ENCODE measurements at places on chromosomes 1 and 21.
A peak's percentile ranks its signal among the peaks of the same experiment; 100 is the strongest.

DNA sequence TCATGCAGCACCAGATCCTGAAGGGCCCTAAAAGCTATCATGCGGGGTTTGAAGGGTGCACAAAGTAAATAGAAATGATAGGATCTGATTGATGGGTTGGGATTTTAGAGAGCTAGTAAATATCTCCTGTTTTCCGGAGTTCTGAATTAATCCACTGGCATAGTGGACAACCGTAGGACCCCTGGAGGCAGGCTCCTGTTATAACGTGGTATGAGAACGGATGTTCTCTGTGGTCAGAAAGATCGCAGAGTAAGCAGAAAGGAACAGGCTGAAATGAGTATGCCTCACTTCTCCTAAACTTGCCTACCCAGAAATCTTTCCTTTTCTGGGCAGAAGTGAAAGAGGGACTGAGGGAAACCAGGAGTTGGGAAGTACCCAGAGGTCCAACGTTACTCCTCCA is 470.8 kb downstream of the AJAP1 start:
- DNase-seq, result no peak

GRCh38 chr1:82520611-82521010 is 719.9 kb downstream of the ADGRL2 start:
- DNase-seq, result no peak

DNA sequence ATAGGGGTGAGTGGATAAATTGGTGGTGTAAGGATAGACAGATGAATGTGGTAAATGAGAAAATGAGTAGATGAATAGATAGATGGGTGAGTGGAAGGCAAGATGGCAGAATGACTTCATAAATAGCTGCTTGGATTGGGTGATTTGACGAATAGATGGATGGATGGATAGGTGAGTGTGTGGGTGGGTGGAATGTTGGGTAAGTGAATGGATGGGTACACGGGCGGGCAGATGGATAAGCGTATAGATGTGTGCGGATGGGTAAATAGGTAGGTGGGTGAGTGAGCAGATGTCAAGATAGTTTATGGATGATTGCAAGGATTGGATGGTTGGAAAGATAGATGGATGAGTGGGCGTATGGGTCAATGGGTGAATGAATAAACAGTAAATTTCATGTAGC is 59.3 kb downstream of the EPHB2 start:
- DNase-seq, result no peak

DNA sequence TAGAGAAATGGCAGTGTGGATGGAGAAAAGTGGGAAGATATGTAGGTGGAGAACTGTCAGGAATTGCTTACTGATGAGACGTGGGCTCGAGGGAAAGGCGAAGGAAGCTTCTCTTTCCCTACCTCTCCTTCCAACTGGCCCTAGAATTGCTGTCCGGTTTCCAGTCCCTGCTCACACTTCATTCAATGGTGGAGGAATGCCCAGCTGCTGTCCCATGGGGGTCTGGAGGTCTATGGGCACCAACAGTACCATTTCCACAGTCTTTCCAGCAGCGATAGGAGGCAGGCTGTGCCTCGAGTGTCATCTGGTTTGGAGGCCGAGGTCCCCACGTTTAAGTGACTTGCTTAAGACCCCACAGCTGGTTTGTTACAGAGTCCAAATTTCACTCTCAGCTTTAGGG is 31.5 kb upstream of the CD1D start:
- no peak for DNase-seq

- no peak for DNase-seq
These were observed 2.2 kb downstream of the VAMP4 start for GRCh38 chr1:171739656-171740055.

- DNase-seq, result no peak
These were observed 136.2 kb upstream of the DUSP10 start for GRCh38 chr1:221878134-221878533.

DNA sequence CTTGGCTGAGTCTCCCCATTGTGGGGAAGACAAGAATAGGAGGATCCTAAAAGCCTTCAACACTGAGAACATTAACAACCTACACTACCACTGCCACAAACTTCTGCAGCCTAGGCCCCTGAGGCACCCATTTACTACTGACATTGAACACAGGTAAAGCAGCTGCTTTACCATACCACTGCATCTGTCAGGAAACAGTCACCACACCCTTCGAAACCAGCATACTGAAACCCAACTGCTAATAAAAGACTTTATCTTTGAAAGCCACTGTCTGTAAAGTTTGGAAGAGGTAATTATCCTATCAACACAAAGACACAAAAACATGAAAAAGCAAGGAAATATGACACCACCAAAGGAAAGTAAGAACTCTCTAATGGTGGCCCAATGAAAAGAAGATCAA is 7.4 kb downstream of the IFNAR1 start:
- DNase-seq, result no peak

DNA sequence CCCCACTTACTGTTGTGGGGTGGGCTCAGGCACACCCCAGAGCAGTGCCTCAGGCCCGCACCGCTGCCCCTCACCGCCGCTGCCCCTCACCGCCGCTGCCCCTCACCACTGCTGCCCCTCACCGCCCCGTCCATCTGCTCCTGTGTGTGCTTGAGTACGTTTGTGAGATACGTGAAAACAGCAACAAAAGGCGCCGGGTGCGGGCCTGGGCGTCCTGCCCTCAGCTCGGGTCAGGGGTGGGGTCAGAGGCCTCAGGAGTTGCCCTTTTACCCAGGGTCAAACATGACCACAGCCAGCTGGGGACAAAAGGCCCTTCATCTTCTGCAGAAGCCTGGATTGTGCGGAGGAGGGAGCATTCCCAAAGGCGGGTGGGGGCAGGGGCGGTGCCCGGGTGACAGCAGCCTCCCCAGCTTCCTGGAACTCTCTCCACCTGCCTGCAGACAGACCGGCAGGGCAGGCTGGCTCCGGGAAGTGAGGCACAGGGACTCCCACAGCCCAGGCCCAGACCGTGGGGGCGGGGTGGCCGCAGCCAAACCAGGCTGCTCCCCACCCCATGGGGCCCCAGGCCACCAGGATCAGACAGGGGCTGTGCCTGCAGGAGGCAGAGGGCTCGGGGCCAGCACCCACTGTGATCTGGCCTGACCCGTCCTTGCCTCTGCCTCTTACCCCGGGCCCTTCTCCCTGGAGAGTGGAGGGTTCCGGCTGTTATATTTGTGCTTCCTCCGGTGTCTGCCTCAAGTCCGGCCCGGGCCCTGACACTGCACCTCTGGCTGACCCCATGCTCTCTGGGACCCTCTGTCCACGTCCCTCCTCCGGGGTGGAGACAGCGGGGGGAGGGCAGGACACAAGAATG is 2.3 kb upstream of the VWA1 start:
- no peak for DNase-seq

GRCh38 chr1:28956038-28956464 is 41.7 kb downstream of the EPB41 start:
- DNase-seq, result no peak

DNA sequence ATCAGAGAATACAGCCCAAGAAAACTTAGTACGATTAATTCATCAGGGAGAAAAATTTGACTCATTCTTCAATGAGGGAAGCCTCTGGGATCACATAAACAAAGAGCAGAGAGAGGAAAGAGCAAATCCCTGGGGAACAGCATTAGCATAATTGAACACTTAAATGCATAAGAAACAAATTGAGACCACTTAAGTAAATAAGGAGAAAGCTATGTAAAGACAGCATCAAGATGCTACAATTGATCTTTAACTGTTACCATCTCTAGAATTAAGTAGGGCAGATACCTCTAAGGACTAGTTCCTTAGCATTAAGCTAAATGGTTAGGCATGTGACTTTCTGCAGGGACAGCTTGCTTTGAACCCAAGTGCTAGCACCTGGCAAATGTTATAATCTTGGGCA is 265.1 kb upstream of the NEGR1 start:
- no peak for DNase-seq

DNA sequence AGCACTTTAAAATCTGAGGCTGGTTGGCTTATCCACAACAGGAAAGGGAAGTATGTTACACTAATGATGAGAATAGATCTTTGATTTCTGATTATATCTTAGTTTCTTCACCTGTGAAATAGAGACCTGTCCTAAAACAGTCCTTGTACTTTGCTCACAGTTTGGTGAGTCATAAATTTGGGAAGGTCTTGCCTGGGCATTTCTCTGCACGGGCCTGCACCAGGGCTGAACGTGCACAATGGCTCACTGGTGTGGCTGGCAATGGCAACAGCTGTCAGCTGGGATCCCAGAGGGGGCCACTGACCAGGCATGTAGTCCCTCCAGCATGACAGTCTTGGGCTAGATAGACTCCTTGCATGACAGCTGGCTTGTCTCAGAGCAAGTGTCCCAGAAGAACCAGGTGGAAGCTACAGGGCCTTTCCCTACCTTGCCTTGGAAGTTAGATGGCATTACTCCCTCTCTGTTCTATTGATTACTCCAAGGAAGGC is 367.4 kb downstream of the DISC1 start:
- no peak for DNase-seq

GRCh38 chr1:180027949-180028445 is 73.4 kb downstream of the CEP350 start:
- DNase-seq, result peak; percentile 23

DNA sequence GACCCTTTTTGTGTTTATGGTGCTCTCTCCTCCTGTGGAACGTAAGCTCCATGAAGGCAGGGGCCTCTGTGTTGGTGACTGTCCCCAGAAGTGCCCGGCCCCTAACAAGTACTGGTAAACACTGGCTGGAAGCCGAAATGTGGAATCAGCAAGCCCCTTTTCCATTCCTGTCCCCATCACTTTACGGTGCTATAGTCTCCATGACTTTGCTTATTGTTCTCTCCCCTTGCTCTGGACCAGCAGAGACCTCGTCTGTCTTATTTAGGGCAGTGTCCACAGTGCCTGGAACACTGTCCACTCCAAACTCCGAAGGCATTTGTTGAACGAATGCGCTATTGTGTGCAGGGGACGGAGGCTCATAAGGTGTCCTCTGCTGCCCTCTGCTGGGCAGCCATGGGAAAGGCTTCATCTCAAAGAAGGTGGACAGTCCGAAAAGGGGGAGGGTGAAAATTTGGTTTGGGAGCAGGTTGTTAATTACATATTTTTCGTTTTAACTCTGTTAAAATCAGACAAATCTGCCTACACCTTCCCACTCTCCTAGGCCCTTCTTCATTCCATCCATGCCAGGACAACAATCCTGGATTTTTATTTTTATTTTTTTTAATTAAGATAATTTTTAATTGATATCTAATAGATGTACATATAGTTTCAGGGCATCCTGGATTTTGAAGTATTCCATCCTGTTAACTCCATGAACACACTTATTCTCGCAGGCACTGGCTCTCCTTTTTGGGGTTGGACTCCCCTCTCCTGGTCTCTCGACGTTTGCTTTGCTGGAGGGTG is 115.6 kb downstream of the PGBD5 start:
- DNase-seq, result peak; percentile 61

- no peak for DNase-seq
These were observed 123.8 kb downstream of the OSBPL9 start for GRCh38 chr1:51740652-51741051.

DNA sequence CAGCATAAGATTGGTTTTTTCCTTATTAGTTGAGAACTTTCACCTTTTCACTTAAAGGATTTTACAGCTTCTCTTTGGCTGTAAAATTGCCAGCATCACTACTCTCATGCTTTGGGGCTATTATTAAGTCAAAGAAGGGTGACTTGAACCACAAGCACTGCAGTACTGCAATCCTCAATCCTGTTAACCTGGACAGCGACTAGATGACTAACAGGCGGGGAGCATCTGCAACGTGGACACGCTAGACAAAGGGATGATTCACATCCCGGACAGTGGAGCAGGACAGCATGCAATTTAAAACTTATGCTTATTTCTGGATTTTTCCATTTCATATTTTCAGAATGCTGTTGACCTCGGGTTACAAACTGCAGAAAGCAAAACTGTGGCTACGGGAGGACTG is 8.1 kb downstream of the ARV1 start:
- DNase-seq, result no peak

DNA sequence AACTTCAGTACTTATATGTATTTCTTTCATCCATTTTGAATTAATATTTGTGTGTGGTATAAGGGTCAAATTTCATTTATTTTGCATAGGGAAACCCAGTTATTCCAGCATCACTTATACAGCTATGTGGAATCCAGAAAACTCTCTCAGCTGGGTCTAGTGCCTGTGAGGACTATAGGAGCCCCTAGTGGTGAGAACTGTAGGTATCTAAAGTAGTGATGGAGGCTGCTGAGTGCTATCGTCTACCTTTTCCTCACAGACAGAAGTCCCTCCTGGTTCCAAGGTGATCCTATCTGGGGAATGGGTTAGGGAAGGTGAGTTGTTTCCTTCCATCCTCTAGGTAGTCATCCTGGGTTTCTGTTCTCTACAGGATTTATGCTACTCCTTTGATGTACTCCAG is 352.0 kb upstream of the C1orf87 start:
- no peak for DNase-seq

- no peak for DNase-seq
These were observed 24.5 kb downstream of the NECAP2 start for GRCh38 chr1:16464917-16465625.

- peak; percentile 0 for DNase-seq
These were observed 211.5 kb downstream of the LHX8 start for GRCh38 chr1:75345538-75346292.

GRCh38 chr1:12477936-12478611 is 139.9 kb downstream of the DHRS3 start:
- peak; percentile 94 for DNase-seq

DNA sequence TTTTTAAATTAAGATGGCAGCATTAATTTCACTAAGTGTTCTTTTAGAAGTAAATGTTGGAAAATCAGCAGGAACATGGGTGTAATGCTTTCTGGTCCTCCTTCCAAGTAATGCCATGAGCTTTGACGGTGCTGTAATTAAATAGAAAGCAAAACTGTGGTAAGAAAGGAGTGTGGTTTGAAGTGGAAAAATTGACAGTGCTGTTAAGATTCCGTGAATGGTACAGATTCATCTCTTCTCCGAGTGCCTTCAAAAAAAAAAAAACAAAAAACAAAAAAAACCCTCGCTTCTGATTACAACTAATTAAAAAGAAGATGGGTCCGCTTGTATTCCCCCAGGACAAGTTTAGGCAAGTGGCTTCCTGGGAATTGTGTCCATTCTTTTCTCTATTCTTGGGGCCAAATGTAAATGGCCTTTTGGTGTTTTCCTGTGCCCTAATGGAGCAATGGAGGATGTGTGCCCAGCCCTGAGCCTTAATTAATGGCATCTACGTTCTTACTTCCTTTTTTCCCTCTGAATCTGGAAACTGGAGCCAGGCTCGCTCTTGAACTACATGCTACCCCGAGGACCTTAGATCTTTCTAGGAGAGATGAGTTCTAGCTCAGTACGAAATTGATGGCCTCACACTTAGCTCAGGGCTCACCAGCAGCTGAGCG is 5.1 kb downstream of the LMO4 start:
- no peak for DNase-seq

DNA sequence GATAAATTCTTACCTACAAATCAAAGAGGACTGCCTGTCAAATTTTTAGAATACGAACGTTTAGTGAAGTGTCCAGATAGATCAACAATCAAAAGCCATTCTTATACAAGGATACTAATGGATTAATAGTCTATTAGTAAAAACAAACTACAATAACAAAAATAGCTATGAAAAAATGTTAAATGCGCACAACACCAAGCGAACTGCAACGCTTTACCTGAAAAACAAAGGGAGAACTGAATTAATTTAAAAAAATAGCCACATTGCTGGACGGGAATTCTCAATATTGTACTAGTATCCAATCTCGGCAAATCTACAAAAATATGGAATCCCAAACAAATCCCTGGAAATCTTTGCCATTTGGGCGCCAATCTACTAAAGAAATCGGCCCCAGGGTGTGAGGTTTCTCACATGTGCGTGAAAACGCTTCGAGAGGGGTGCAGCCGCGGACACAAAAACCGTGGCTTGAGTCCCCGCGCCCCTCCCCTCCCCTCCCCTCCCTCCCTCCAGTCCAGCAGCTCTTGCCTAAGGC is 55.6 kb downstream of the TRAF5 start:
- no peak for DNase-seq

All from fibroblast of the conjunctiva (primary cell).